ENCODE measurements at places on chromosomes 11 and 22. TPM values are rescaled to one million over a fixed set of nuclear protein-coding genes. Genes with fewer than 3 reads are reported as not detected.

Gene DDI1
- total RNA-seq: not detected

DNA sequence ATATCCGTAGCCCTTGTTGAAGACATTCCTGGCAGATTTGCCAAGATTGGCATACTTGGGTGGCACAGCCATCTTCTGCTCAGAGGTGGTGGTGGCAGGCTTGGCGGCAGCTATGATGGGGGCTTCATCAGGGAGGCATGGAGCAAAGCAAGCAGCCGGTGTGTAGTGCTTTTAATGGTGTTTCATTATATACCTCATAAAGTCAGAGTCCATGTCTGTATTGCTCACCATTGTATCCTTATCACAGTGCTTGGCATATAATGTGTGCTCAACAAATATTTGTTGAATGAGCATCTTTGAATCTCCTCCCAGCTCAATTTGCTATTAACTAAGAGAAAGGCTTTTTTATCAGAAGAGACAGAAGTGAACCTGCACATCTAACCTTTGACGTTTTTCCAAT, 7.8 kb upstream of the DNHD1 start:
- no peak for DNase-seq

DNA sequence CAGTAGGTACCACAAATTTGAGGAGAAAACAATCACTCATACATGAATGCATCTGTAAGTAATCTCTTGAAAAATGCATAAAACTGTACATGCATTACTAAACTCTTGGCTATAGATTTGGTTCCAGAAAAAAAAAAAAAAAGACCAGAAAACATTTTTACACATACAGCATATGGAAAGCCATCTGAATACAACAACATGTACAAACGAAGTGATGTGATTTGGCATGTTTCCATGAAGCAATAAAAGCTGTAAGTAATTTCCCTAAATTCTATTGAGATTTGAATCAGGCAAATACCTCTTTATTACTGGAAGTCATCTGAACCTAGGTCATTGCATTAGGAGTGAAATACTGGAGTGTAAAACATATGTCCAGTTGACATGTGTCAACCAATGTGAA, 31.9 kb upstream of the ZC3H12C start:
- DNase-seq: no peak

Gene OR8G1
- total RNA-seq: not detected

- no peak for DNase-seq
Observed at GRCh38 chr11:29251738-29252137, 765.1 kb downstream of the KCNA4 start.

Data from M059J (cell line).